ENCODE measurements at places on chromosomes 6 and 20.

- no peak for DNase-seq
Measured at GRCh38 chr6:47633141-47633540, 65.2 kb upstream of the ADGRF4 start.

DNA sequence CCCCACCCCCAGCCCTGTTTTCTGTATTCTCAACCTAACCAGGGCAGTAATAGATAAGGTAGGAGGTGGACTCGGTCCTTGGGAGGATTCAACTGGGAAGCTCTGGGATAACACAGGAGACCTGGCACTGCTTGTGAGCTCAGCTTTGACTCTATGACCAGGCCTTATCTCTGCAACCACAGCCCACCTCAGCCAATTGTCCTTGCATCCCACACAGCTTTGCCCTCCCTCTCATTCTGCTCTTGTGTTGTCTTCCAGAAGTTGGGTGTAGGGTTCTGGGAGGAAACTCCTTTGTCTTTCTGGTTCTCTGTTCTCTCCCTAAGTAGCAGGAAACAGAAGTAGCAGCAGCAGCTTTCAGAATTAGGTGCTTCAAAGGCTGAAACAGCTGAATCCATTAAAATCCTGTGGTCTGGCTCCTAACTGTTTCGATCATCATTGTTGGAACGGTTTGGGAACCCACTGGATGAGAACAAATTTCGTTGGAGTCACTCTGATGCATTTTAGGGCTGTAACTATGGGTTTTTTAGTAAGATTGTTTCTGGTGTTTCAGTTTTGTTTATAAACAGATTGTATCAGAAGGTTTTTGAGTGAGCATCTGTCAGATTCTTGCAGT lies 32.4 kb upstream of the SNX9 start:
- no peak for DNase-seq

DNA sequence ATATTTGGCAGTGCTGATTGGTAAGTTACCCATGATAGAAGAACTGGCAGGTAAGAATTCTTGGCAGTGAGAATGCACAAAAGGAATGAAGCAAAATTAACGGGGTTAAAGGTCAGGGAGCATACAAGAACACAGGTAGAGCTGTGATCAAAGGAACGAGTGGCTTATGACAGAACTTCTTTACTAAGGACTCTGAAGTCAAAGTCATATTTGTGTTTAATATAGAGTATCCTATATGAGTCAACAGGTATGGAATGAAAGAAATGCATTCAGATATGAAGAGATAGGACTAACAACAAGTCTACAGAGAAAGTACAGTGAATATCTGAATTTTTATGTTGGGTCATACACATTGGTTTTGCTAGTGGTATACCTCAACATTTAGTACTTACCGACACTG lies 209.0 kb upstream of the CITED2 start:
- DNase-seq = no peak

DNA sequence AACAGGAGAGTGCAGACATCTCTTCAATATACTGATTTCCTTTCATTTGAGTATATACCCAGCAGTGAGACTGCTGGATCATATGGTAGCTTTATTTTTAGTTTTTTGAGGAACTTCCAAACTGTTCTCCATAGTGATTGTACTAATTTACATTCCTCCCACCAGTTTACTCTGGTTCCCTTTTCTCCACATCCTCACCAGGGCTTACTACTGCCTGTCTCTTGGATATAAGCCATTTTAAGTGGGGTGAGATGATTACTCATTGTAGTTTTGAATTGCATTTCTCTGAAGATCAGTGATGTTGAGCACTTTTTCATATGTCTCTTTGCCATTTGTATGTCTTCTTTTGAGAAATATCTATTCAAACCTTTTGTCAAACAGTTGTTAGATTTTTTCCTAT lies 64.9 kb upstream of the HMGCLL1 start:
- no peak for DNase-seq

GRCh38 chr20:46157076-46157592 lies 39.0 kb downstream of the CD40 start:
- DNase-seq = no peak

- DNase-seq = no peak
Measured at GRCh38 chr6:56497240-56497639, 145.4 kb downstream of the DST start.

DNA sequence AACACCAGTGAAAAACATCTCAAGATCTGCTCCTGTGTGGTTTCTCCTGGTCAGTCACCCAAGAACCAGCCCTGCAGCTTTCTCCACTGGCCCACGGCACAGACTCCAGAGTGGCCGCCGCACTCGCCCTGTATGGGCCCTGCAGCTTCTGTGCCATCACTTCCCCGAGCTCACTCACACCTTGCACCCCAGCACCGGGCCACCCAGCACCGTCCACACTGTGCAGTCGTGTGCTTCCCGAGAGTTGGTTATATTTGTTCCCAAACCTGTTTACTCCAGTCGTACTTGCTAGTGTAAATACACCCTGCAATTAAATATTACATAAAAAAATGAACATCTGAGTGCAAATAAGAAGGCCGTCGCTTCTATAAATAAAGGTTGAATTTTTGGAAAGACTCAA lies 341.7 kb downstream of the CDH26 start:
- DNase-seq = no peak

DNA sequence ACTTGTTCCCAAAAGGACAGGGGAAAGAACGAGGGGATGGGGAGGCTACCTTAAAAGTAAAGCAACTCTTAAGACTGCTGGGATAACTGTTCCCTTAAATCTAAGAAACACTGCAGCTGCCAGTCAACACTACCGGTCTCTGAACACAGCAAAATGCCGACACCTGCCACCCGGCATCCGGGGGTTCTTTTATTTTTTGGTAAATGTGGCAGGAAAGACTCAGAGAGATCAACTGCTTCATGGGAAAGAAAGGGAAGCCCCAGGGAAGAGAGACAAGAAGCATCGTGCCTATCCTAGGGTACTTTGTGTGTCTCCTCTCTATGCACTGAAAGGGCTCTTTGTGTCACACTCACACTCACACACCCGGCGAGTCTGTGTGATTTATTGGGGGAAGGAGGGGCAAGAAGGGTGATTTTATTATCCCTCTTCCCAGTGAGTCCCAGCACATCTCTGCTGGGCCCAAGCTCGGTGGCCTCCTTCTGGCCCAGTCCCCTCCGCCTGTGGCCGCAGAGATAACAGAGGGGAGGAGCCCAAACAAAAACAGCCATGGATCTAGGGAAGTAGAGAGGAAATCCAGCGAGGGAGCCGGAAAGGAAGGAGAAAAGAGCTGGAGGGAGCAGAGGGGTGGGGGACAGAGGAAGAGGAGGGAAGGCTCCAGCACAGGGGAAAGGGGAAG lies 1.4 kb downstream of the FYN start:
- peak; percentile 57 for DNase-seq

DNA sequence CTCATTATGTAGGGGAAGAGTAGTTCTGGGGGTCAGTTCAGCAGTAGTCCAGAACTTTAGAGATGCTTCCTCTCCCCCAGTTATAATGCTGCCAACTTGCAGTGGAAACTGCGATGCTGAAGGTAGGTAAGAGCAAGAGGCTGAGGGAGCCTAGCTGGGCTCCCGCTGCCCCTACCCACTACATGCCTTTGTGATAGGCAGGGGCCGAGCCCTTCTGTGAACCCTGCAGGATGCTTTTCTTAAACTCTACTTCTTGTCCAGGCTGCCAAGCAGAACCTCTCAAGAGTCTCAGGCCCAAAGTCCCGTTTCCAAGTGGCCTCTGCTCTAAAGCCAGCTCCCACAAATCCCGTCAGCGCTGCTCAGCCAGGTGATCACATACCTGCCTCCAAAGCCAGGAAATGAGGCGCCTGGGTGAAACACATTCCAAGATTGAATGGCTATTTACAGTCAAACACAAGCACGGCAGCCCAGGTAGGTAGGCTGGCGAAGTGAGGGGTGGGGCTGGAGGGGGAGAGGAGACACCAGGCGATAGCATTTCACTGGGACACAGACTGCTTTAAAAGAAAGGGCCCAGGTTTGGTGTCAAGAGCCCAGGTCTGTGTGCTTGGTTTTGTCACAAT lies 150.7 kb downstream of the CD24 start:
- DNase-seq = no peak

DNA sequence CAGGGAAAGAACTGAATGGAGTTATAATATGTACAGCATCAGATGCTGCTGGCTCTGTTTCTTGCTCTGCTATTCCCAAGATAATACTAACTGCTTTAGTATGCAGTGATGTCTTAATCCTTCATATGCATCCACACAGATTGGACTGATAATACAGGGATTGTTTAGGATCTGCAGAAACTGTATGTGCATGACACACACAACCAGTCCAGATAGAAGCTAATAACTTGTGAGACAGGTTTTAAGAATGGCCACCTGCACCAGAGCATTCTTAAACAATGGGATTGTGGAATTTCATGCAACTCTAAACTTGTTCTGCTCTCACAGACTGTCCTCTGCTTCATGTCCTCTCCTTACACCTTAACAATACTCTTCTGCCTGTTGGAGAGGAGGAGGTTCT lies 90.9 kb downstream of the SPTLC3 start:
- DNase-seq = no peak

- DNase-seq = no peak
Measured at GRCh38 chr6:4885341-4885933, 109.2 kb downstream of the CDYL start.

GRCh38 chr6:53162606-53163005 lies 14.0 kb upstream of the GCM1 start:
- no peak for DNase-seq

DNA sequence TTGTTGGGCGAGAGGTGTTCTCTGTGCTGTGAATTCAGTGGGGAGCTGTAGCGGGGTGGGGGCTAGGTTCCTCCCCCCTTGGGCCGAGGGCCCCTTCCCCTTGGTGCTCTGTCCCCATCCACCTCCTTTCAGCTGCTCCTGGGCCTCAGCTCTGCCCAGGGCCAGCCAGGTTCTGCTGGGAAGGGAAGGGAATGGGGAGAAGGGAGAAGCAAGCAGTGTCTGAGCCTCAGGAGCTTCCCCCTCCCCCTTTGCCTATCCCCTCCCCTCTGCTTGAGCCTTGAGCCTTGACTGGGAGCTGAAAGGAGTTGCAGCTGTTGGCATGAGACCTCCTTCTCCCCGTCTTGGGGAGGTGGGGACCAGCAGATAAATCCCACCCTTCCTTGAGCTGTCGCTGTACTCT lies 576 bp upstream of the RRP36 start:
- no peak for DNase-seq

DNA sequence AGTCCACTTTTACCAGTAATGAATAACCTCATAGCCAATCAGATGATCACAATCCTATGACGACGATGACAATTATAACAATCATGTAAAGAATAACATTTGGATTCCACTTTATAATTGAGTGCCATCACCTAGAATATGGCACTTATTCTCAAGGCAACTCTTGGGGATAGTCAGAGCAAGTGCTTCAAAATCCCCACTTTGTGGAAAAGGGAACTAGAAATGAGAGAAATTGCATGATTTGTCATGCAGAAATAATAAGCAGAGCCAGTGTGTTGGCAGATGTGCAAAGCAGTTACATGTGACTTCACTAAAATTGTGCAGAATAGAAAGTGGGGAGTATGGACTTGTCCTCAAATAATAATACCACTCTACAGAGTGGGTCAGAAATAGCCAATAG lies 41.3 kb downstream of the FRK start:
- no peak for DNase-seq

- no peak for DNase-seq
Measured at GRCh38 chr6:124757560-124757959, 204.7 kb upstream of the RNF217 start.

DNA sequence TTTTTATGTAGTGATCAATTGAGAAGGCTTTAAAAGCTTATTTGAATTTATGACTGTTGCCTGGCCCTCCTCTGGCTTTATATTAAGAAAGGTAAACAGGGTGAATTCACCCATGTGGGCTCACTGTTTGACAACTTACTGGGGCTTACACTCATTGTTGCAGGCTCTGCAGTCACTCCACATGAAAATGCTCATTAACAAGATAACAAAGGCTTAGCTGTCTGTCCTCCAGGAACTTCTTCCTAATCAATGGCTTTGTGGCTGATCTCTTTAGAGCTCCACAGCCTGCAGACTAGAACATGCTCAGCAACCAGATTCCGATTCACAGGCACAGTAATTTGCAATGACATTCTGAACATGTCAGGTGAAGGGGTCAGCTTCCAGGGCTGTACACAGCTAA lies 323.2 kb upstream of the MAN1A1 start:
- DNase-seq = no peak

- no peak for DNase-seq
Measured at GRCh38 chr6:163944897-163945296, 530.4 kb downstream of the QKI start.

DNA sequence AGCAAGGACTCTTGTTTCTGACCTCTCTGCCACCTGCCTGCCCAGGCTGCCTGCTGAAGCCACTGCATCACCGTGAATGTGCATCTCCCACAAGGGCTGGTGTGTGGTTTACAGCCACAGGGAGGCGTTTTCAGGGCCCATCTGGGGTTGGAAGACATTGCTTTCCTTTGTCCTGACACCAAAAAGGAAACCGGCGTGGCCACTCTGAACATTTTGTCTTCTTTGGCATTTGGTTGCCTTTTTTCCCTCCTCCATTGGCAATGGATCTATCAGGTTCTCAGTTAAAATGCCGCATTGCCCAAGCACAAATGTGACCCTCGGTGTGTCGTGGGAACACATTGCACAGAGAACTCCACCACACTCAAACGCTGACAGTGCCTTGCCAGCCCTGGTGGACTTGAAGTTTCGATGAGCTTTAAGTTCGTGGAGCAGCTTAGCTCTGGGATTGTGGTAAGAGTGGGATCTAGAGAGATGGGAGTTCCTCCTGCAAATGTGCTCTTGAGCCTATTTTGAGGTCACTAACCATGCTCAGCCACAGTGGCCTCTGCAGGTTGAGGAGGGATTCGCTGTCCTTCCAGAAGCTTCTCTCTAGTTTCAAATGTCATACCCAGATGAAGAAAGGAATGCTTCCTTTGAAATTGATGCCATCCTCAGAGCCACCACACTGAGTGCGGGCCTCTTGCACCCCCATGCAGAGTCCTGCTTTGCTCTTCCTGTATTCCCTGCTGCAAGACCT lies 14.8 kb upstream of the PCK1 start:
- no peak for DNase-seq

GRCh38 chr20:64114356-64114971 lies 7.1 kb upstream of the NPBWR2 start:
- DNase-seq = peak; percentile 7

GRCh38 chr20:17273717-17274116 lies 46.9 kb downstream of the PCSK2 start:
- DNase-seq = no peak
